Aorta (tissue), 5 donors: ENCODE measurements at places on chromosomes 3 and 15. TPM values are rescaled to one million over a fixed set of nuclear protein-coding genes. Genes with fewer than 3 reads are reported as not detected.

SAMMSON gene
- polyA plus RNA-seq = 3.6 TPM

MNS1 gene
- 3.1 TPM for polyA plus RNA-seq

LACTB gene
- polyA plus RNA-seq = 20.9 TPM

MASP1 gene
- 2.7 TPM for polyA plus RNA-seq

ZCWPW2 gene
- 1.2 TPM for polyA plus RNA-seq

ZMYND10 gene
- 0.13 TPM for polyA plus RNA-seq

IL17RB gene
- polyA plus RNA-seq = 1.9 TPM

SOX2 gene
- polyA plus RNA-seq = 0.13 TPM

LSAMP gene
- polyA plus RNA-seq = 0.38 TPM

SLC9C1 gene
- polyA plus RNA-seq = not detected

NUSAP1 gene
- 0.90 TPM for polyA plus RNA-seq

RASL12 gene
- polyA plus RNA-seq = 51.3 TPM

UACA gene
- 185 TPM for polyA plus RNA-seq

IMPG2 gene
- not detected for polyA plus RNA-seq

CELSR3 gene
- polyA plus RNA-seq = 1.3 TPM

RTP3 gene
- not detected for polyA plus RNA-seq

MITF gene
- 6.5 TPM for polyA plus RNA-seq

ANAPC13 gene
- 86.1 TPM for polyA plus RNA-seq

TRA2B gene
- 77.9 TPM for polyA plus RNA-seq

SLC27A2 gene
- polyA plus RNA-seq = not detected

SNX22 gene
- polyA plus RNA-seq = 0.38 TPM

GOLGA6L2 gene
- 0.13 TPM for polyA plus RNA-seq

PXYLP1 gene
- 5.8 TPM for polyA plus RNA-seq

TMEM108 gene
- not detected for polyA plus RNA-seq

SLC6A11 gene
- polyA plus RNA-seq = not detected

SCN11A gene
- not detected for polyA plus RNA-seq

LCTL gene
- polyA plus RNA-seq = not detected

CYP1A2 gene
- not detected for polyA plus RNA-seq

CCR9 gene
- 0.25 TPM for polyA plus RNA-seq

NRG4 gene
- not detected for polyA plus RNA-seq

MB21D2 gene
- polyA plus RNA-seq = 5.3 TPM

FURIN gene
- 20.9 TPM for polyA plus RNA-seq

MED12L gene
- not detected for polyA plus RNA-seq

MCF2L2 gene
- 0.33 TPM for polyA plus RNA-seq

MUC20 gene
- 17.7 TPM for polyA plus RNA-seq

LRRIQ4 gene
- not detected for polyA plus RNA-seq

NR1I2 gene
- 9.5 TPM for polyA plus RNA-seq

GUCA1C gene
- polyA plus RNA-seq = not detected

SH2D7 gene
- not detected for polyA plus RNA-seq

CD96 gene
- 0.10 TPM for polyA plus RNA-seq

GABRR3 gene
- polyA plus RNA-seq = not detected

CLRN1 gene
- not detected for polyA plus RNA-seq

OPA1 gene
- 28.0 TPM for polyA plus RNA-seq

NPTN gene
- polyA plus RNA-seq = 128 TPM

SLC28A2 gene
- polyA plus RNA-seq = not detected

PLXNA1 gene
- polyA plus RNA-seq = 6.0 TPM
